ENCODE measurements at places on chromosomes 6 and 20.

DNA sequence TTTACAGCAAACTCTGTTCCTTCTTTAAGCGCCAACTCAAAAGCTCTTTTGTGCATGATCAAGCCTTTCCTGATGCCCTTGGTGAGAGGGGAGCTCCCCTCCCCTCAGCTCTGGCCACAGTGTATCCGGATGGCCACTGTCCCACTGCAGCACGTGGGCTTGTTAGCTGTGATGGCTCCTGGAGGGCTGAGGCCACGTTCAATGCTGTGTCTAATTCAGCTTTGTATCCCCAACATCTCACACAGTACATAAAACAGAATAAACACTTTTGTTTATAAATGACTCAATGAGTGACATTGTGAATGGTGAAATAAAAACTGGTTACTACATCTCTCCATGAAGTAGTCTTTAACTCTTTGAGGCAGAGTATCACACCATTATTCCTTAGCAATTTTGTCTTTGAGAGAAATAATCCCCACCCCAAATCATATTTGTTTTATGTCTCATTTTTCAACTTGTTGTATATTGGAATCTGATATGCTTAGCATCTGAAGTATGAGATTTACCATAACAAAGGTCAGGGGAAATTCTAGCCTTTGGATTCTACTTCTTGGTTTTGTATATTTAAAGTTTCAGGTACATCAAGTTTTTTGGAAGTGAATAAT is 44.5 kb downstream of the EDN1 start:
- DNase-seq, result no peak

- no peak for DNase-seq
These were observed 222.2 kb downstream of the BCKDHB start for GRCh38 chr6:80328652-80329051.

- no peak for DNase-seq
These were observed 204.8 kb downstream of the DTNBP1 start for GRCh38 chr6:15458021-15458459.

- DNase-seq, result peak; percentile 32
These were observed 765.9 kb downstream of the BCKDHB start for GRCh38 chr6:80872199-80872950.

GRCh38 chr20:56465997-56466396 is 2.4 kb upstream of the RTF2 start:
- no peak for DNase-seq
